ENCODE measurements at places on chromosomes 3 and 15.

GRCh38 chr15:47513471-47513870, 203.8 kb upstream of the SEMA6D start:
- DNase-seq: no peak

DNA sequence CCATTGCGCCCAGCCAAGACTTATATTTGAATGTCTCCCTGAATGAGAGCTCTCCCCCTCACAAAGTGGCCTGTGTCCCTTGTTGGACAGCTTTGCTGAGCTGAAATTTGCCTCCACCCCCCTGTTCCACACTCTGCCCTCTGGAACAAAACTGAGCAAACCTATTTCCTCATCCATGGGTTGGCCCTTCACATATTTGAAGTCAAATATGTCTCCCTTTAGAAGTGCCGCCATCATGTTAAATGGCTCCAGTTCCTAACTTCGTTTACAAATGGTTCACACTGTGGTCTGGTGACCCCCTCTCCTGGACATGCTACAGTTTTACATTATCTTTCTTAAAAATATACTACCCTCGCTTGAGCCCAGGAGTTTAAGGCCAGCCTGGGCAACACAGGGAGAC, 4.6 kb downstream of the PLIN1 start:
- DNase-seq: no peak

GRCh38 chr15:44207643-44208042, 12.6 kb upstream of the FRMD5 start:
- DNase-seq: no peak

DNA sequence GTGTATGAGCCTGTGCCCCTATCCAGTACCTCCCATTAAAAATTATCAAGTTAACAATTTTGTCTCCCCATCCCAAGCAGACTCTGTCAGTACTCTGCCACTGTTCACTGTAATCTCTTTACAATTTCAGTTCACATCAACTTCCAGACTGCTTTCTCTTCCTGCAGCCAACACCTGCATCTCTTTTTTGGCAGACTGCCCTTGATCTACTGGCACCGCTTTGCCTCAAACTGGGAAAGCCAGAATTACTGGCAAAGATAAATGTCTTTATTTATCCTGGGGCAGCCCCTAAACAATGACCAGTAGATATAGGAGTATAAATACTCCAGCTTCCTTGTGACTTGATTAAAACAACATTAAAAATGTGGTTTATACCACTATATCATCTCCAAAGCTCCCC, 494.1 kb downstream of the ZNF385D start:
- DNase-seq: no peak

DNA sequence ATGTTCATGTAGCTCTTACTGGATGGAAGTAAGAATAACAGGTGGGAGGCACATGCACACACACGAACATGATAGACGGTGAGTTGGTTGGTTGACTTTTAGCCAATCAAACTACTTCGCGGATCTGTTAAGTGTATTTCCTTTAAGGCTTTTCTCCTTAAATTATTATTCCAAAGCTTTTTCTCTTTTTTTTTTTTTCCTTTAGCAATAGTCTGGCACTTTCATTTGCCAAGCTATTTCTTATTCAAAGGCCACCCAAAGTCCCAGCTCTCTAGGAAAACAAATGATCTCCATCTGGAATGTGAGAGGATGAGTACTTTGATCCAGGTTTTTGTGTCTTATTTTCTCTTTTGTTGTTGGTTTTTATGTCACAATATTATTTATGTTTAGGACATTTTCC, 141.1 kb downstream of the TPRG1 start:
- DNase-seq: no peak

DNA sequence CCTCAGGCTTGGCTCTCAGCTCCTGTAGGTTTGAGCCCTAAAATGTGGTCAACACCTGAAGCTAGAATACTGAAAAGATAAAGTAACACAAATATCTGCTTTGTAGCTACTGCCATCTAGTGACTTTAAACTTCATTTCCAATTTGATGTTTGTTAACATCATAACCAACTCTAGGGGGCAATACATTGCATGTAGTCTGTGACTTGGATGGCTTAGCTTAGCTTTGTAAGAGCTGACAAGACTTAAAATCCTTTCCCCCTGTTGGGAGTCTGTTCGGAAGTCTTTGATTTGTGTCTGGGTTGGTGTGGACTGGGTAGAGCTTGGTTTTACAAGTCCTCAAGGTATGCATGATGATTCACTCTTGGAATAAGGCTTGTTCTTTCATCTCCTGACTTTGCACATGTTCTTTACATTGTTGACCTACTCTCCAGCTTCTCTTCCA, 51.7 kb downstream of the SCN11A start:
- no peak for DNase-seq

- no peak for DNase-seq
These were observed 3.8 kb downstream of the USP3 start for GRCh38 chr15:63507878-63508818.

GRCh38 chr3:150130404-150131100, 159.9 kb upstream of the PFN2 start:
- DNase-seq: no peak

- no peak for DNase-seq
These were observed 736 bp downstream of the IREB2 start for GRCh38 chr15:78438619-78439285.

DNA sequence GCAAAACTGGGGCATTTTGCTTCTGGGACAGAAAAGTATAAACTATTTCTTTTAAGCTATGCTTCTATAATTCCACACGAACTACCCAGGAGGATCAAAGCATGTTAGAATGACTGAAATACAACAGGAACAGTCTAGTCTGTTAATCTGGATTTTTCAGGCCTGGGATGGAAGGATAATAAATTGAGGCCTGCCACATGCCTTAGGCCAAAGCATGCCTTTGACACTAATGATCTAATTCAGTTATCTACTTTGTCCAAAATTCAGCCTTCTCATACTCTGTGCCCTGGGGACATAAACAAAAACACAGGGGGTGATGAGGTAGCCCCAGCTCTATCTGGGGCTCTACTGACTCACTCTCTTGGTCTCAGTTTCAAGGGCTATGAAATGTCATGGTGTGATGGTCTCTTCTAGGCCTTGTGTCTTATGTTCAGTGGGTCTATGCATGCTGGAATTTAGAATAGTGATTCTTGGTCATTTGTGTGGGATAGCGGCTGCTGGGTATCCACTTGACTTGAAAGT, 32.5 kb downstream of the GAP43 start:
- DNase-seq: no peak

DNA sequence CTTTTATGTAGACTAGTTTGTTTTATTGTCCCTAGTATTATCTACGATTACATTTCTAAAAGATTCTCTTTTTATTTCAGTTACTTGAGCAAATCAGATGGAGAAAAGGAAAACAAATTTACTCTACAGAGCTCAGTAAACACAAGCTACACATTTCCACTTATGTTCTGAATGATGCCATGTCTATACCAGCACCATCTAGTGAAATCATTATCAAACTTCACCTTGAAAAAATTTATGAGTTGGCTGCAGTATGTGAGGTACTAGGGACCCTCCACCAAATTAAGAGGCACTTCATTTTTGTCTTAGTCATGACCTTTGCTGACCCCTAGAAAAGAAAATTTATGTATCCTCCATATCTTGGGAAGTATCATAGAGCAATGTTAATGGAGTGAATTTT, 827.4 kb downstream of the SI start:
- DNase-seq: no peak

DNA sequence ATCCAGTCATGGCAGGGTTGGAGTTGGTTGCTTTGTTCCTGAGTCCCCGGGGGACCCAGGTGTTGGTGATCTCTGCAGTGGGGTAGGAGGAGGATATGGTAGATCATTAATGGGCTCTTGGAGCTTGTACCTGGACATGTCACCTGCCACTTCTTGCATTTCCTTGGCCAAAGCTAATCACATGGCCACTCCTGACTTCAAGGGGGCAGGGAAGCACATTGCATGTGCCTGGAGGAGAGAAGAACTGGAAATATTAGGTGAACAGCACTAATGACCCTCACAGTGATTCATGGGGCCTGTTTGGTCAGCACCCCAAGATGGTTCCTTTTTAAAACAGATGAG, 87.1 kb upstream of the MYZAP start:
- no peak for DNase-seq

DNA sequence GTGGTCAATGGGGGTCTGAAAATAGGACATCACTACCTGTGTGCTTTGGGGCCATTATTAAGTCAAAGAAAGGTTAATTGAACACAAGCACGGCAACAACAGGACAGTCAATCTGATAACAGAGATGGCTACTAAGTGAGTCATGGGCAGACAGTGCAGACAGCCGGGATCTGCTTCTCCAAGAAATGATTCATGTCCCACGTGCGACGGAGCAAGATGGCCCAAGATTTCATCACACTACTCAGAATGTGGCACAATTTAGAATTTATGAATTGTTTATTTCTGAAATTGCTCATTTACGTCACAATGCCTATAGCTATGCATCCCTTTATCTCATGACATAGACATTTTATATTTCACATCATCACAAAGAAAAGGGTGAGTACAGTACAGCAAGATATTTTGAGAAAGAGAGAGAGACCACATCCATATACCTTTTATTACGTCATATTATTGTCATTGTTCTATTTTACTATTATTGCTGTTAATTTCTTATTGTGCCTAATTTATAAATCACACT, 770.6 kb upstream of the NR2F2 start:
- DNase-seq: no peak

GRCh38 chr3:184563561-184563925, 2.0 kb downstream of the EPHB3 start:
- no peak for DNase-seq

GRCh38 chr3:58898513-58898912, 151.3 kb downstream of the CFAP20DC start:
- DNase-seq: no peak

DNA sequence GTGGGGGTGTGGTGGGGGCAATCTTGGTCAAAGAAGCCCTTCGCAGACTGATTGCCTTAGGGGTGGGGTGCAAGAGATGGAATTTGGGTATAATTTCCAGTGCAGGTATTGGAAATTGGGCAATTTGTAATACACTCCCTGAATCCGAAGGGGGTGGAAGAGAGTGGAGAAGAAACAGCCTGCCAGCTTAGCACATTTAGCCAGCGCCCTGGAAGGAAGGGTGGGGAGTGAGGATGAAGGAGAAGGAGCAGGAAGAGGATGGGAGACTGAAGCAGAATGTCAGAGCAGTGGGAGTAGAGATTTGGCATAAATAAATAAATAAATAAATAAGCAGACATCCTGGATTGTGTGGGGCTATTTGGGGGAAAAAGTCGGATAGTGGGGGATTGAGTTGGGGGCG, 1.6 kb downstream of the GAP43 start:
- no peak for DNase-seq

DNA sequence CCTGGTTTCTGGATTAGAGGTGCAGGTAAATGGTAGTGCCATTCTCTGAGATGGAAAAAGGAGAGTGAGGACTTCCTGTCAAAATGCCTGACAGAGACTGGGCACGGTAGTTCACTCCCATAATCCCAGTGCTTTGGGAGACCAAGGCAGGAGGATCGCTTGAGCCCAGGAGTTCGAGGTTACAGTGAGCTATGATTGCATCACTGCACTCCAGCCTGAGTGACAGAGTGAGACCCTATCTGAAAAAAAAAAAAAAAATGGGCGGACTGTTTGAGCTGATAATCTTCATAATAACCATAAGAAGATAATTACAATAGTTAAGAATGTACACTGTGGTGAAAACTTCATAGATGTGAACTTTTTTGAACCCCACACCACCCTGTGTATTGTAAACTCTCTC, 44.2 kb downstream of the HRH1 start:
- no peak for DNase-seq

GRCh38 chr15:43881944-43882343, 55.1 kb downstream of the WDR76 start:
- no peak for DNase-seq

DNA sequence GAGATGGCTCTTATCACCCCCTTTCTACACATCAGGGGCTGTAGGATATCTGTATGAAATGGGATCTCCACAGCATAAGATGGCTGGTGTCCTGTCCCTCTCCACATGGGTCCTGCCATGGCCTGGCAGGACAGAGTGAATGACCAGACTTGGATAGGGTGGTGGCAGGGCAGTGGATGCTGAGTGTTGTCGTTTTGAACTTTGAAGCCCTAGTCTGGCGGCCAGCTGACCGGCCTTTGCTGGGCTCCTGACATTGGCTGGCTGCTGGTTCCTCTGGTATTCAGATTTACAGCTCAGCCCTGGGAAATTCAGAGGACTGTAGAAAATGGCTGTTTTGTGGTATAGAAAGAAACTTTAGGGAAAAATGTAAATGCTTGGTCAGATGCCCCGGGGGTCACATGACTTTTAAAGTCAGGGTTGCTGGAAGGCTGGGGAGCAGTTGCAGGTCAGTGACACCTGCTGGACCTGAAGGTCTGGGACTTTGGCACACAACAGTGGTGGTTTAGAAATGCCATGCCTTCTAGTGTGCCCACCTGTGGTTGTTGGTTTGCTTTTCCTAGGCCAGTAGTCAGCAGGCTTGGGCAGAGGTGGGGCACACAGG, 13.5 kb upstream of the PGPEP1L start:
- DNase-seq: no peak

Data from C1 segment of cervical spinal cord (tissue), 14 donors.